CD4-positive, alpha-beta T cell (primary cell): ENCODE measurements at places on chromosomes 6 and 20.

- no peak for DNase-seq
Observed at GRCh38 chr6:15368873-15369272, 123.0 kb downstream of the JARID2 start.

DNA sequence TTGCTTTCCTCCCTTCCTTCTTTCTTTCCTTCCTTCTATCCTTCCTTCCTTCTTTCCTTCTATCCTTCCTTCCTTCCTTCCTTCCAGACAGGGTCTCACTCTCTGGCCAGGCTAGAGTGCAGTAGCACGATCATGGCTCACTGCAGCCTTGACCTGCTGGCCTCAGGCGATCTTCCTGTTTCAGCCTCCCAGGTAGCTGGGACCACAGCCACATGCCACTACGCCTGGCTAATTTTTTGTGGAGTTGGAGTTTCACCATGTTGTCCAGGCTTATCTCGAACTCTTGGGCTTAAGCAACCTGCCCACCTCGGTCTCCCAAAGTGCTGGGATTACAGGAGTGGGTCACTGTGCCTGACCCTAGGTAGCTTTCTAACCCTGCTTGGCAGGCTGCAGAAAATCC lies 12.2 kb upstream of the SEC63 start:
- no peak for DNase-seq

GRCh38 chr6:106103728-106104109 lies 17.6 kb downstream of the PRDM1 start:
- DNase-seq: peak; percentile 36

- DNase-seq: no peak
Observed at GRCh38 chr6:89984926-89985750, 90.9 kb downstream of the GJA10 start.

- no peak for DNase-seq
Observed at GRCh38 chr6:113496166-113496565, 361.0 kb upstream of the MARCKS start.

GRCh38 chr6:7650878-7651277 lies 60.9 kb downstream of the SNRNP48 start:
- no peak for DNase-seq

DNA sequence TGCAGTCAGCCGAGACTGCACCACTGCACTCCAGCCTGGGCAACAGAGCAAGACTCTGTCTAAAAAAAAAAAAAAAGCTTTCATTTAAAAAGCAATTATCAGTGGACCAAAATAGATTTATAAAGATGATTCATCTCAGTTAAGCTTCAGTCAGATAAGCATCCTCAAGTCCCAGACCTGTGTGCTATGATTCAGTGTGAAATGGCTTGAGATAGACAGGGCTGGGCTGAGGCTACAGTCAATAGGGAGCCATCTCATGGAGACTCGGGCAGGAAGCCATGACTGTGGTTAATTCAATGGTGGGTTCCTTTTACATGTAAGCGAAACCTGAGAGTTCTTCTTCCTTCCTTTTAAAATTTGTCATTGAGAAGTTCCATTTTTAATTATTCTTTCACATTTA lies 276.0 kb downstream of the TFAP2A start:
- no peak for DNase-seq

DNA sequence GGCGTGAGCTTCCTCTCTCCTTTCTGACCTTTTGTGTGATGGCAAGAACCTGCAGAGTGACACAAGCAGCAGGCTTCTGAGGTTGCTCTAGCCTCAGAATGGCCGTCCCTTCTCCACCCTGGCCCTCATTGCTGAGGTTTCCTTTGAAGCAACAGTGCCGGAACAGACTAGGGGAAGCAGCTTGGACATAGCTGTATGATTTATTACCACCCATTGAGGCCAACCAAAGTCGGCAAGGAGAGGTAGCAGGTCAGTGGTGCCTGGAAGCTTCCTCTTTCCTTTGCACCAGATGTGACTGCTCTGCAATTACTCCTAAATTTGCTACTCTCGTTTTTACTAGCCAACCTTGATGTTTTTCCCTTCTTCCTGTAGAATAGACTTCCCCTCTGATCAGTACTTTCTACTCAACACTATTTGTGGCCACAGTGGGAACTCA lies 31.4 kb downstream of the PTPN1 start:
- no peak for DNase-seq

DNA sequence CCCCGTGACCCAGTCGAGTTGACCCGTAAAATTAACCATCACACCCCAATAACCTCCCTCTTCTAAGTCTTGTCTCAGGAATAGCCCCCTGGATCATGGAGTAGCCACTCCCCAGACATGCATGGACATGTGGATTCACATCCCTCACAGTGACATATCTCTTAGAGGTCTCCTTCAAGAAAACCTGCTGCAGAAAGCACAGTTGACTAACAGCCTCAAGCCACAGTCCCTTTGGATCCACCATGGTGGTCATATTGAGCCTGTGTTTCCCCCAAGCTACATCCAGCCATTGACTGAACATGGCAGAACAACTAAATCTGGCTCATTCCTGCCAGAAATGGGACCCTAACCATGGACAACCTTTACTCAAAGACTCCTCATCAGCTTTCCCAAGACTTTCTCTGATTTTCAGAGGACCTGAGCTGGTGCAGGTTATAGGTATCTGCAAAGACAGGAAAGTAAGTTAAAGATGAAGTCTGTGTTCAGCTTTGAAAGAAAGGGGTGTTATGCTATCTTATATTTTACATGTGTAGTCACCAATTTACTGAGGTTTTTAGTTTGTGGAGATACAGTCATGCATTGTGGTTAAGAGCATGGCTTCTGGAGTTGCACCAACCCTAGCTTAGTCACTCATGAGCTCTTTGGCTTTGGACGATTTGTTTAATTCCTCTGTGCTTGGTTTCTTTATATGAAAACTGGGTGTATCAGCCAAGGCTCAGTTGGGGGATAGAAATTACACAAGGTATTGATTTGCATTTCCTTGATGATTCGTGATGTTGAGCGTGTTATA lies 219.1 kb downstream of the MYLK4 start:
- no peak for DNase-seq

DNA sequence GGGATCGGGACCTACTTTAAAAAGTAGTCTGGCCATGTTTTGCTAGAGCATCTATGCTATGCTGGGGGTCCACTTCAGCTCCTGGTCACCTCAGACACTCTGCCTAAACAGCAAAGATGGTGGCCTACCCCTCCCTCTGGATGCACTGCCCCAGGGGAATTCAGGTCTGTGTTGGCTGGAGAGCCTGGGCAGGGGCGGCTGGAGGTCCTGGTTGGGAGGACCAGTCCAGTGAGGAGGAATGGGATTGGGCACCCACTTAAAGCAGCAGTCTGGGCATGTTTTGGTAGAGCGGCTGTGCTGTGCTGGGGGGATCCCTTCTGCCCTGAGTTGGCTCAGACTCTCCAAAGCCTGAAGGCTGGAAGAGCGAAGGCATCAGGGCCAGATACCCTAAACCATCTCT lies 23.2 kb upstream of the TCF21 start:
- DNase-seq: no peak

DNA sequence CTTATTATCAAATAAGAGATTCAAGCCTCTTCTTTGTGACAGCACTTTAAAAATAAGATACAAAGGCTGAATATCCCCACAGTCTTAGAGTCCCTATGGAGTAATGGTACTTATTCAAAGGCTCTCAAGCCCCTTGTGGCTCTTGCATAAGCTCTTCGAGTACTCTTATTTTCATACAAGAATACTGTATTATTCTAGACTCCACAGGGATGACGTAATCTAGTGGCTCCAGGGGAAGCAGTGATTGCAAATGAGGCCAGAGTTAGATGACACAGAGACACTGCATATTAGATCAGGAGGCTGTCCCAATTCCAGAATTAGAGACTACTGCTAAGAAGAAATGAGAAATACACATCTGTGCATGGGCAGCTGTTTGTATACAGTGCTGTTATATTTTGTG lies 1195.9 kb upstream of the MAP3K7 start:
- DNase-seq: no peak

DNA sequence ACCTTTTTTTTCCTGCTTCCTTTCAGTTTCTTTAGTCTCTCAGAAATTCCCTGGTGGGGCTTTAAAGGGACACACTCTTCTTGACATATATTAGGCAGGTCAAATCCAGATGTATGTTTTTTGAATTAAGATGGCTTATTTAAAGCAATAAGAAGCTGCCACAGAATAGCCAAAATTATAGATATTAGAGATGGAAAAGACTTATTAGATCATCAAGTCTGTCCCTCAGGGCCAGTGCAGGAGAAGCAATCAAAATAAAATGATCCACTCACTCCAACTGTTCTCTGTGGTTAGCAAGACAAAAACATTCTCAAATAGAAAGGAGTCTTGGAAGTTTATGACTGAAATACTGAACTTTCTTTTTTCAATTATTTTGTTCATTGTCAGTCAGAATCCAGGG lies 462.8 kb downstream of the CDC5L start:
- no peak for DNase-seq

DNA sequence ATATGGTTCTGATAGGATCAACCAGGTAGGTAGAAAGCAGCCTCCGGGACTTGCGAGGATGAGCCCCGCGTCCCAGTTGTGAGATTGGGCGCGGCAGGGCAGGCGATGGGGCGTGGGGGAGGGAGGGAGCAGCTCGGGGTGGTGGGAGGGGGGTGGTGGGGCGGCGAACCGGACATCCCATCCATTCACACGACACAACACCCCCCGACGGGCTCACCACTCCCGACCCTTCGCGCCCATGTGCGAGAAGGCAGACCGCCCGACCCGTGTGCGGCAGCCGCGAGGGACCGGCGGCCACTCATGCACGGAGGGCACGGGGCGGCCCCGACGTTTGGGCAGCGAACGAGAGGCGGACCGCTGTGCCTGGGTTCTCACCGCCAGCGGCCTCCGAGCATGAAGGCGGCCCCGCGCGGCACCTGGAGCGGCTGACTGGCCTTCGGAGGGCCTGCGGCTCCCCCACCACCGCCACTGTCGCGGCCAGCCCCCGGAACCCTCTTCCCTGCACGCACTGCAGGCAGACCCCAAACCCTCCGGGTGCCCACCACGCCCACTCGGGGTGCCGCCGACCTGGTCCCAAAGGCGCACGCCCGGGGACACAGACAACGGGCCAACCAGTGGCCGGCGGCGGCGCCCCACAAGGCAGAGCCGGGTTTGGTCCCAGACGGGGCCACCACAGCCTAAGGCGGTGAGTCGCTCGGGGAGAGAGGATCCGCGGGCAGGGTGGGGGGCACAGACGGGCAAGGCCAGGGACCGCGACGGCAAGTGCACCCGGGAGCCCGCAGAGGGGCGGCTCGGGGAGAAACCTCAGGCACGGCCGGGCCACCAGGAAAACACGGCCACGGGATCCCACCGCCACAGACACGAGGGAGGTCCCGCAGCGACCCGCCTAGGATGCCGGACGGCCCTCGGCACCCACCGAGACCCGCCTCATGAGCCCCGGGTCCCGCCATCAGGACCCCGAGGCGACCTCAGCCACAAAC lies 769.2 kb upstream of the DEFB115 start:
- DNase-seq: no peak

GRCh38 chr6:17881085-17881858 lies 106.2 kb downstream of the KIF13A start:
- no peak for DNase-seq

DNA sequence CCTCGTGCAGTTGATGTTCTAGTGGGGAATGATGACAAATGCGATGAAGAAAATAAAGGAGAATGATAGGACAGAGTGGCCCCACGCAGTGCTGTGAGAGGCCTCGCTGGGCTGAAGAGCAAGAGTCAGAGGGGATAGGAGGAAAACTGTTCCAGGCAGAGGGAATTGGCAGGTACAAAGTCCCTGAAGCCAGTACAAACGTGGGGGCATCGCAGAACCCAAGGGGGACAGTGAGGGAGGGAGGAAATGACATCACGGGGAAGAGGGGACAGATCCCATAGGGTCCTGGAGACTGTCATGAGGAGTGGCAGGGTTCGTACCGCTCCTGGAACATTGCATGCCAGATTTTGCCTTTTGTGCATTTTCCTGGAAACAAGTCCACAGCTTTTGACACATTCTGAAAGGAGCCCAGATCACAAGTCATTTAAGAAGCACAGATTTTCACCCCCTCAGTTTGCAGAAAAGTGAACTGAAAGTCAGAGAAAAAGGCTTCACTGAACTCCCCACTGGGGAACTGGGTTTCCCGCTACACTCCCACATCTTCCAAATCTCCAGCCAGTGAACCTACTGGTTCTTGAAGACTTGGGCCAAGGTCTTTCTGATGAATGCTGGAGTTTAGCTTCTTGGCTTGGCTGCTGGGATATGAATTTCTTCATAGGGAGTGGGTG lies 77.0 kb downstream of the SULF2 start:
- no peak for DNase-seq

DNA sequence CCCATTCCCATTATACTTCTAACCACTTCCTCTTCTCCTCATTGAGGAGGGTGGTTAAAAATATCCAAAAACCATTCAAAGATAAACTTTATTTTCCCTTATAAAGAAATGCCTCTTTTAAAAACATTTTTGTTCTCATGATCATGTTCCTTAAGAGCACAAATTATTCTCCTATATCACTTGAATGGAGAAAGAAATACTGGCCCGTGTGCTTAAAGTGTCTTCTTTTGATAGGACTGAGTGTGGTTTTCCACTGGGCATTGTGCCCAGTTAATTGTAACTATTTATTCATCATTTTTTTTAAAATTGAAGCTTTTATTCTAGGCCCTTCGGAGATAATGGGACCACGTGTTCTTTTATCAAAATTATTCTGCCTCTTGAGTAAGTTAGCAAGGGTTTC lies 871.5 kb downstream of the QKI start:
- DNase-seq: no peak

DNA sequence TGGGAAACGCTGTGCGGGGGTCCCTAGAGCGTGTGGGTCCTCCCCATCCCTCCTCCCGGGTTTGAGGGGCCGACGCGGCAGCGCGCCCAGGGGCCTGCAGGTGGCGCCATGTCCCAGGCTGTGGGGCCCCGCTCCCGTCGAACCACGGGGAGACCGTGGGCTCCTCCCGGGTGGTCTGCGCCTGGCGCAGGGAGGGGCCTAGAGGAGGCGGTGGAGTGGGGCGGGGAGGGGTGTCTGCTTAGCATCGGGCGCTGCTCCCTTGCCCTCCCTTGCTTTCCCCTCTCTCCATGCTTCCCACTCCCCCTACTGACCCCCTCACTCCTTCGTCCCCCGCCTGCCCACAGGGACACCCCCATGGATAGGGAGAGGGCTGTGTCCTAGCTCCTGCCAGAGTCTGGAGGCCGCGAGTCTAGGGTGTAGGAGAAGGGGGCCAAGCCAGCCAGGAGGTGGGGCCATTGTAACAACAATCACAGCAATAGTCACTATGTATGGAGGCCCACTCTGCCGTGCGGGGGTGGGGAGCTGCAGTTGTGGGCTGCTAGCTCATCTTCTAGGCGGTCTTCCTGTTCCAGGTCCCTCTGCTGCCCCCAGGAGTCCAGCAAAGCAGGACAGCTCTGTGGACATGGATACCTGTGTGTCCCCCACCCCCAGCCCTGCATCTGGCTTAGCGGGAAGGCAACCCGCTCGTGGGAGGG lies 51.7 kb downstream of the CHMP4B start:
- DNase-seq: peak; percentile 19

DNA sequence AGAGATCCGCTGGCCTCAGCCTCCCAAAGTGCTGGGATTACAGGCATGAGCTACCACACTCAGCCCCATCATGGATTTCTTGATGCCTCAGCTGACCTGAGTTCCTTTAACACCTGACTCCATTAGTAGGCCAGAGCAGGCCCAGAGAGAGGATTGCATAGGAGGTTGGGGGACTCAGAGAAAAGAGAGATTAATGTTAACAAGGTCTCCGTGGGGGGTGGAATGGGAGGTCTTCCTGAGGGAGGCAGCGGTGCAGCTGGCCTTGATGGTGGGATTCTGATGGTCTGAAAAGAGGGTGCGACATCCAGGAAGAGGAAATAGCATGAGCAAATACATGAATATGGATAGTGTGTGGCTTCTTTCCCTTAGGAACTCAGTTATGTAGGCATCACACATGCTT lies 9.9 kb downstream of the SGK2 start:
- DNase-seq: no peak

- no peak for DNase-seq
Observed at GRCh38 chr20:2237059-2237458, 58.7 kb upstream of the TGM3 start.

GRCh38 chr20:63498960-63499337 lies at the start of gene EEF1A2:
Gene EEF1A2 (minus strand): TSS chr20:63499083. CDS start chr20:63497763, 1,320 bp downstream.
- peak; percentile 58 for DNase-seq
